A549 treated with GW870086 at 1 μM for 4 hours (cell line): ENCODE measurements at places on chromosomes 5 and 9. TPM values are rescaled to one million over a fixed set of nuclear protein-coding genes. Genes with fewer than 3 reads are reported as not detected.

The TXN gene
- total RNA-seq, result 1,216 to 1,414 TPM (median 1,277 TPM) in 5 replicates

The C1QTNF2 gene
- 0.05 to 0.16 TPM (median 0.11 TPM) in 5 replicates for total RNA-seq

The LEAP2 gene
- 0.68 to 1.2 TPM (median 0.86 TPM) in 5 replicates for total RNA-seq

The TMEM252 gene
- not detected in 5 replicates for total RNA-seq

The TRIM7 gene
- 27.8 to 44.8 TPM (median 42.6 TPM) in 5 replicates for total RNA-seq
